ENCODE measurements at places on chromosomes 3 and 15.

DNA sequence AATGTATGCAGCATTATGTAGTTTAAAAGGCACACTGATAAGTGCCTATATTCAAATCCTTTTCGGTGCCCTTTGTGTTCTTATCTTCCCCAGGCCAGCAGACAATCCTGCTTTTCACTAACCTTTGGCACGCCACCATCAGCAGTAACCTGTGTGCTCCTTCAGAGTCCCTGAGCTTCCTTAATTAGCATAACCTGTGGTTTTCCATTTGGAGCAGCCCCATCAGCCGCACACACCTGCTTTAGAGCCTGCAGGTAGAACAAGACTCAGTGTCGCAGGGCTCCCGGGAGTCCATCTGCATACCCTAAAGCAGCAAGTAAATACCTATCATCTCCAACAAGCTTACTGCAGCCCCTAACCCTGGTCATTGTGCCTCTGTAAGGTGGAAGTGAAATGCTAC is 755.1 kb downstream of the ROBO2 start:
- DNase-seq: no peak

GRCh38 chr3:141352262-141352984 is 15.9 kb upstream of the ZBTB38 start:
- DNase-seq: no peak

DNA sequence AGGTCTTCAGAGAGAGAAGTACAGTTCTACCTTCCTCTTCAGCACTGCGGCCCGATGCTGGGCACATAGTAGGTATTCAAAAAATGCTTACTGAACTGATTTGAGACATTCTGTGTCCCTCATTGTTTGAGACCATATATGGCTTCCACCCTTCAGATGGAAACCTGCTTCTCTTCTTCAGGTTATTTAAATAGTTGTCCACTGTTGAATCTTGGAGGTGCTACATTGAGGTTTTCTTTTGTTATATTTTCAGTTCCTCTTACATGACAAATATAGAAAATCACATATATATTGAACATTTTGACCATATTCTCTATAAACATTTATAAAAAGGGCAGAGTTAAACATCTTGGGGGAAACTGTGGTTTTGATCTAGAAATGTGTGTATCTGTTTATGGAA is 200.2 kb upstream of the LRRC3B start:
- no peak for DNase-seq

- DNase-seq: no peak
Measured at GRCh38 chr15:59148153-59148833, 43.3 kb downstream of the CCNB2 start.

DNA sequence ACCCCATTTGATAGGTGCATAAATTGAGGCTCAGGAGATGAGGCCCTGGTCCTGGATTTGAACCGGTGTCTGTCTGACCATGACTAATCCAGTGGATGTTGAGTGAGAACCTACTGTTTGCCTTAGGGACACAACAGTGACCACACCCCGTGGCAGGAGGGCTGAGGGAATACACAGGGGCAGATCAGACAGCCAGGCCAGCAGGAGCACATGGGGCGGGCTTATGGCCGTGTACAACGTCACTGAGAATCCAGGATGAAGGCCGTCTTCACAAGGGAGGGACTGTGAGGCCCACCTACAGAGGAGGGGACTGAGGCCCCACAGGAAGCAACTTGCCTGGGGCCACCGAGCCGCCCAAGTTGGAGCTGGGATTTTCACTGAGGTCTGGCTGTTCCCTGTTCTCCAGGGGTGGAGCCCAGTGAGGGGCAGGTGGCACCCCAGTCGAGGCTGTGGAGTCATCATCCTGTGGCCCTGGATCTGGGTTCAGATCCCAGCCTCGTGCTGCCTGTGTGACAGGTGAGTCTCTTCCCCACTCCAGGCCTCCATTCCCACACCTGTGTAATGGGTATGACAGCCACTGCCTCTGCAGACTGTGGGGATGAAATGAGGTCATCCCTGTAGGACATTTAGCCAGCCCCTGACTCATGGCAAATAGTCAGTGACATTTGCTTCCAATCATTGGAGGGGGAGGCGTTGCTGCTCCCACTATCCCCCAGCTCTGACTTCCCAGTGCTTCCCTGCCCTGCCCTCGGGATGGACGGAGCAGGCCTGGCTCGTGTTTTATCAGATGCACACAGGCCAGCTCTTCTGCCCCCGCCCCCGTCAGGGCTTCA is 6.3 kb upstream of the PLXND1 start:
- DNase-seq: no peak

GRCh38 chr3:149009732-149010131 is 18.4 kb downstream of the GYG1 start:
- no peak for DNase-seq

DNA sequence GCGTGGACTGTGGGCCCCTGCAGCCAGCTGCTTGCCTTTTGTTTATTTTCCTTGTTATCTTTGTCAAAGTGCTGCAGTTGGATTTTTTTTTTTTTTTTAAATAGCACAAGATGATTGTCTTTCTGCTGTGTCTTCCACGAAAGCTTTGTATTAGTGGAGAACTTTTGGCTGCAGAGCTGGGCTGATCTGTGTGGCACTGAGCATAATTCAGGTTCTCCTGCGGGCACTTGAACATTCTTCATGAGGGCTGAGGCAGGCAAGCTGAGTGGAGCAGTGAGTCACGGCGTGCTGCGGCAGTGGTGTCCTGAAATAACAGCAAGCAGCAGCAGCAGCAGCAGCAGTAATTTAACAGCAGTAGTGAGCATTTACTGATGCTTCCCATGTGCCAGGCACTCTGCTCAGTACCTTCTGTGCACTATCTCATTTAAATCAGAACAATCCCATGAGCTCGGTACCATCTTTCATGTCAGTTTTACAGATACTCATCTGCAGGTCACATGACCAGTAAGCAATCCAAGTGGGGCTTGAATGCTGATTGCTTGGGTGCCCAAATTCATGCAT is 45.8 kb downstream of the MITF start:
- no peak for DNase-seq

GRCh38 chr3:55823001-55823400 is 335.9 kb upstream of the WNT5A start:
- no peak for DNase-seq

DNA sequence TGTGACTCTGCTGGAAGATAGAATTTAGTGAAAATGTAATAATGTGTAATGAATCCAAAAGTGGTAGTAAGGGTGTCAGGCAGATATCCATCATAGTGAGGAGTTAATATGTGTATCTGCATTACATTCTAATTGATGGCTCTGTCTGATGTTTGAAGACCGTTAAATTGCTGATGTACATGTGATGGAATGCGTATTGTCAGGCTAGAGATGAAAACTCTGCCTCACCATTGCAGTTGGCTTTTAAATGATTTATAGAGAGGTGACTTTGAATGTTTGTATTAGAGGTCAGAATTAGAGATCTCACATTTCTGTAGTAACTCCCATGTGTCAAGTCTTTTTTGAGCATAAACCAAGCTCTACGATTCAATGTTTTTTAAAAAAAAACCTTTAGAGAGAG is 234.6 kb downstream of the NAALADL2 start:
- DNase-seq: no peak
